ENCODE measurements at places on chromosomes 1 and 21.

DNA sequence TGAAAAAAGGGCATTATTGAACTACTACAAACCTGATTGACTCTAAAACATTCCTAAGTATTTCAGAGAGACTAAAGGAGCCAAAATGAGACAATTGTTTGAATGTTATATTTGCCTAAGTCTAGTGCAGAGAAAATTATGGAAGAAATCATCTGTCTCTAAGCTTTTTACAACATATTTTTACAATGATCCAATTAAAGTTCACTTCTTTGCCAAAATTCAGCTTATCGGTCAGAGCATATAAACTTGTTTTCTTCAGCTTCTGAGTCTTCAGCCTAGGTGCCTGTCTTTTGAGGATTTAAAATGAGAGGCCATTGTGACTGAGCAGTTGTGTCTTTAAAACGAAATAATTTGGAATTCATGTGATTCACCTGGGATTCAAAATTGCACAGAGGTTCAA is 181.2 kb upstream of the SGIP1 start:
- no peak for DNase-seq

DNA sequence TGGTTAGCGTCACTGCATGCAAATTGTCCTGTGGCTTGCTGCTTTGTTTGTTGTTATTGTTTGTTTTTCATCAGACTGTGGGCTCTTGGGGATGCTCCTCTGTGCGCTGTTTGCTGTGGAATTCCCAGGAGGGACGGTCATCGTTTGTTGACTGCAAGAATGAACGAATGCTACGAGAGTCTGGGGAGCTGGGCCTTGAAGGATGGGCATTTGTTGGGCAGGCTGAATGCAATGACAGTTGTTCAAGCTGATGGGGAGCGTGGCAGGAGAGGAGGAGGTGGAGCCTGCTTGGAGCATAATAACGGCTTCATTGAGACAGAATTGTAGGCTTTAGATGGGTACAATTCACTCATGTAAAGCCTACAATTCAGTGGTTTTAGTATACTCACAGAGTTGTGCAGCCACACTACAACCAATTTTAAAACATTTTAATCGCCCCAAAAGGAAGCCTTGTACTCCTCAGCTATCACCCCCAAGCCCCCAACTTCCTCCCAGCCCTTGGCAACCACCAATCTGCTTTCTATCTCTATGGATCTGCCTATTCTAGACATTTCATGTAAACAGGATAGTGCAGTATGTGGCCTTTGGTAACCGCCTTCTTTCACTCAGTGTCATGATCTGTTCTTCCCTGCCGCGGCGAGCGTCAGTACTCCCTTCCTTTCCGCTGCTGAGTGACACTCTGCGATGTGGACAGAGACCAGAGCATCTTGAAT is 190.2 kb downstream of the CAMTA1 start:
- DNase-seq = no peak

DNA sequence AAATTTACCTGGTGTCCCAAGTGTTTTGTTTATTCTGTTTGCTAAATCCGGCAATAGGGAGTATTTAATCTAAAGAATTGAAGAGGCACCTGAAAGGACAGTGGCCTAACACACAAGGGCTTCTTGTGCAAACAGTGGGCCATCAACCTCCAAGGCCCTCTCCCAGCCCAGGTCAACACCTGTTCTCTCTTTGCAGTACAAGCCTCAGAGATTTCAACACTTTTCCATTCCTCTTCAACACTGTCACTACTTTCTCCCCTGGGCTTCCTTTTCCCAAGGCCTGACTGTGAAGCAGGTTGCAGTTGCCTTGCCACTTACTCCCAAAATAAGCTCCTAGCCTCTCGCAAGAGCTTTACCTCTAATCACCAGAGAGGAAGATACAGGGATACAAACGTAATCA is 3.2 kb upstream of the SNAPIN start:
- no peak for DNase-seq

DNA sequence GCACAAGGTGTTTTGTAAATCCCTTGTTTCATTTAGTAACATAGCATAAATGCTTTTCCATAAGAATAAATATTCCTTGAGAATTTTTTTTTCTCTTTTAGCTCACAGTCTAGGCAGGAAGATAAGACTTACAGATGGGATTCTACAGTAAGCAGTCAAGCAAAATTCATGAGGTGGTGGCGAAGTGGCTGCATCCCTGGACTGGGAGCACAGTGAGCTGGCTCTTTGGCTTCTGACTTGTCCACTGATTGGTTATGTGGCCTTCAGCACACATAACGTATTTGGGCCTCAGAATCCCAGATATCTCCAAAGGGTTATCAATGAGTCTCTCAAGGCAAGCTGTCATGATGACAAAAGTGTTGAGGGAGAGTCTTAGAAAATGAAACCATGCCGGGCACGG is 99.8 kb downstream of the EBNA1BP2 start:
- no peak for DNase-seq

All from NCI-H1436 treated with DMSO at 0.1 percent for 48 hours (cell line).